ENCODE measurements at places on chromosomes 16 and 17.
A peak's percentile ranks its signal among the peaks of the same experiment; 100 is the strongest.

DNA sequence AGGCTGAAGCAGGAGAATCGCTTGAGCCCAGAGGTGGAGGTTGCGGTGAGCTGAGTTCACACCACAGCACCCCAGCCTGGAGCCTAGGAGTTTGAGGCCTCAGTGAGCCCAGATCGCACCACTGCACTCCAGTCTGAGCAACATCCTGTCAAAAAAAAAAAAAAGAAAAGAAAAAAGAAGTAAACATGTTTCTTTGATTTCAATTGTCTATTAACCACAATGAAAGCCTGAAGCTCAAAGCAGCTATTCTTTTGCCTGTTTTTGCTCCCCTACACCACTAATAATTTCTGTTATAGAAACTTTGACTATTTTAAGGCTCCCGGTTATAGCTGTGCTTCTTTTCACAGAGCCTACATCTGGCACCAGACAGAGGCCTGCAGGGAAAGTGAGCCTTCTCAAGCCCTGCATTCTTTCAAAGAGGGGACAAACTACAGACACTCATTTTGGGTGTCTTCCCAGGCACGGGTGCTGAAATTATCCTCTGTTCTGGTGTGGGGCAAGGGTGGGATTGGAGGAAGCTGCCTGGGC is 14.2 kb upstream of the SLC52A1 start:
- DNase-seq, result no peak

DNA sequence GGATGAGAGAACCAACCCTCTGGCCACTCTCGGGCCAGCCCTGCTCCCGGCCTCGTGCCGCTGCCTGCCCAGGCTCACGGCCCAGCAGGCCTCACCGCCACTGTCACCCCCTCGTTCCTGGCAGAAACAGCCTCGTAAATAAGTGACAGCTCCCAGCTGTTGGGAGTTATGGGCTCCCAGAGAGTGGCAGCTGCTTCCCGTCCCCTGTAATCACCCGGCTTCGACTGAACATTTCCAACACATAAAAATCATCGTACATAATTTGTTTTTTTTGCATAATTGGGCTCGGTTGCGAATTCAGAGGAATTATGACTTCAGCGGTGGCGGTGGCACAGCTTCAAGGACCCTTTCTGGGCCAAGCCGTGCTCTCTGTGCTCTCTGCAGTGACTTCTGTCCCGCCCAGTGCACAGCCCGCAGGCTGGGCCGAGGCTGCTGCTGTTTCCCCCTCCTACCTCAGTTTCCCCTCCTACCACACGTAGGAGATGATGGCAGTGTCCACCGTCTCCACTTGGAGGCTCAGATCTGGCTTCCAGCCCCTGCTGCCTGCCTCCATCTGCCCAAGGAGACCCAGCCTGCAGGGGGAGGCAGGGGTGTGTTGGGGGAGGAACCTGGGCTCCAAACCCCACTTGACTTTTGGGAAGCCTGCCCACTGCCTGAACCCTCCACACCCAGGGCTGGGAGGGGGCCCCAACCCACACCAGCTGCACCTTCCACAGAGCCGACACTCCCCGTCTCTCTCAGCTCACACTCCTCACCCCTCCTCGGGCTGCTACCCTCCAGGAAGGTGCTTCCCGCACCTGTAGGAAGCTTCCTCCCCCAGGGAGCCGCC is 84.9 kb downstream of the RTN4RL1 start:
- no peak for DNase-seq

- no peak for DNase-seq
Observed at GRCh38 chr16:81875461-81875860, 96.4 kb downstream of the PLCG2 start.

- no peak for DNase-seq
Observed at GRCh38 chr17:73647301-73647695, 3.1 kb upstream of the SDK2 start.

DNA sequence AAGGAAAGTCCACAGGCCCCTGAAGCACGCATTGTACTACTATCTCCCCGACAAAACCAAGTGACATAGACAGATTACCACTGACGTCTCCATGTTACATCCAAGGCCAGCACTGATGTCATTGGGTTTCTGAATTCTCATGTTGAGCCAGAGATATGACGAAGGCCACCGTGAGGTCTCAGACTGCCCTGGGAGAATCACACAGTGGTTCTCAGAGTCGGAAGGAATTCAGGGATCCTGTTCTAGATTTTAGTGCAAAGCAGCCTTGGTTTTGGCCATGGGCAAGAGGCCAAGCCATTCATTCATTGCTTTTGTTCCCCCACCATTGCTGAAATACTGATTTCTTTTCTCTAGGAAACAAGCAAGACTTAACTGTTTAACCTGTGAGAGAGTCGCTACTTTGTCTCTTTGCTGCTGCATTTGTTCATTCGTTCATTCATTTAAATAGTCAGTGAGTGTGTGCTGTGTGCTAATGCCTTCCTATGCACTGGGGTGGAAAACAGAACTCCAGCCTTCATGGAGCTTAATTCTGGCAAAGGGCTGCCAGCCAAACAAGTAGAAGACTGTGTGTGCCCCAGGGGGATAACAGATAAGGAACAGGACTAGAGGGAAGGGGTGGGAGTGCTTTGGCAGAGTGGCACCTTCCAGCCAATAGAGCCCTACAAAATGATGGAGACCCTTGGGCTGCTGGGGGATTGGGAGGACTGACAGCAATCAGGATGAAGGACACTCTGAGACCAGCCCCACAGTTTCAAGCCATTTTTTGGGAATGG is 222.3 kb downstream of the MSI2 start:
- DNase-seq, result no peak

DNA sequence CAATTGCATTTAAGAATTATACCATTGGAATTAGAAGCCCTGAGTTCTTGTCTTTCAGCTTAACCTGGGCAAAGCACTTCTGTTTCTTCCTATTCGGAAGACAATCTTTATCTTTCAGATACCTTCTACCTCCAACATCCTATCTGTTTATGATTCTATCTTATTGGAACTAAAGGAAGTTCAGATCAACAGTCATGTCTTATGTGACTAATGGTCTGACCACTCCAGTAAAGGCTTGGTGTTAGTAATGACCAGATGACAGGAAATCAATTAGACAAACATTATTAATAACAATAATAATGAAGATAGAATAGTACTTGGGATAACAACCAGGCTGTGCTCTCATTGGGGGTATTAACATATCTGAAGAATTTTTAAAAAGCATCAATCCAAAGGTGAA is 11.3 kb downstream of the HS3ST3A1 start:
- no peak for DNase-seq

DNA sequence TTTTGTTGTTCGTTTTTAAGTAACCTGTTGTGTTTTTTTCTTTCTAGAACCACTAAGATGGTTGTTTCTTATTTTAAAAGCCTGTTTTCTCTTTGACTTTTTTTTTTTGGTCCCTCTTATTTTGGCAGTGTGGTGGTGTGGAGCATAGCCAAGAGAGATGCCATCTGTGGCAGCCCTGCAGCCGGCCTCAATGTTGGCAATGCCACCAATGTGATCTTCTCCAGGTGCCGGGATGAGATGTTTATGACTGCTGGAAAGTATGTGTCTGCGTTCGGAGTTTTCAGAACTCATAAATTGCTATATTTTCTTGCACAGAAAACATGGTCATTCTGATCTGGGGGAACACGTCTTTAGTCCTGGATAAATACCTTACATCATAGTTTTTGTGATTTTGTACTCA is 17.6 kb downstream of the CFAP52 start:
- DNase-seq, result no peak

DNA sequence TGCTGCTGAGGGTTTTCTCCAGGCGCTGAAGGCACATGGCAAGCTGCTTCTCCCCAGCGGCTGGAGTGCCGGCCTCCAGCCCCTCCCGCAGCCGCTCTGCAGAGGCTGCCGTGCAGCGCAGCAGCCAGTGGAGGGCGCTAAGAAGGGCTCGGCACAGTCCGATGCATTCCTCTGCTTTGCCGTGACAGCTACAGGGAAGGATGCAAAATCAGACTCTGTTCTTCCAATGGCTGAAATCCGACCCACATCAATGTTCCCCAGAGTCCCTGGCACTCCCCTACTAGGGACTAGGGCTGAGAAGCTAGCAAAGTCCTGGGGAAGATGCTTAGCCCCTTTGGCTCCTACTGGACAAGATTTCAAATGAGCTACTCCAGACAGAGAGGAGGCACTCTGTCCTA is 19.0 kb downstream of the MED24 start:
- peak; percentile 64 for DNase-seq

- DNase-seq, result no peak
Observed at GRCh38 chr17:3755335-3756030, 31.8 kb downstream of the HASPIN start.

DNA sequence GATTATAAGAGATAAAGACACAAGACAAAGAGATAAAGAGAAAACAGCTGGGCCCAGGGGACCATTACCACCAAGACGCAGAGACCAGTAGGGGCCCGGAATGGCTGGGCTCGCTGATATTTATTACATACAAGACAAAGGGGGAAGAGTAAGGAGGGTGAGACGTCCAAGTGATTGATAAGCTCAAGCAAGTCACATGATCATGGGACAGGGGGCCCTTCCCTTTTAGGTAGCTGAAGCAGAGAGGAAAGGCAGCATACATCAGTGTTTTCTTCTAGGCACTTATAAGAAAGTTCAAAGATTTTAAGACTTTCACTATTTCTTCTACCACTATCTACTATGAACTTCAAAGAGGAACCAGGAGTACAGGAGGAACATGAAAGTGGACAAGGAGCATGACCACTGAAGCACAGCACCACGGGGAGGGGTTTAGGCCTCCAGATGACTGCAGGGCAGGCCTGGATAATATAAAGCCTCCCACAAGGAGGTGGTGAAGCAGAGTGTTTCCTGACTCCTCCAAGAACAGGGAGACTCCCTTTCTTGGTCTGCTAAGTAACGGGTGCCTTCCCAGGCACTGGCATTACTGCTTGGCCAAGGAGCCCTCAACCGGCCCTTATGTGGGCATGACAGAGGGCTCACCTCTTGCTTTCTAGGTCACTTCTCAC is 63.9 kb upstream of the ARL4D start:
- no peak for DNase-seq

DNA sequence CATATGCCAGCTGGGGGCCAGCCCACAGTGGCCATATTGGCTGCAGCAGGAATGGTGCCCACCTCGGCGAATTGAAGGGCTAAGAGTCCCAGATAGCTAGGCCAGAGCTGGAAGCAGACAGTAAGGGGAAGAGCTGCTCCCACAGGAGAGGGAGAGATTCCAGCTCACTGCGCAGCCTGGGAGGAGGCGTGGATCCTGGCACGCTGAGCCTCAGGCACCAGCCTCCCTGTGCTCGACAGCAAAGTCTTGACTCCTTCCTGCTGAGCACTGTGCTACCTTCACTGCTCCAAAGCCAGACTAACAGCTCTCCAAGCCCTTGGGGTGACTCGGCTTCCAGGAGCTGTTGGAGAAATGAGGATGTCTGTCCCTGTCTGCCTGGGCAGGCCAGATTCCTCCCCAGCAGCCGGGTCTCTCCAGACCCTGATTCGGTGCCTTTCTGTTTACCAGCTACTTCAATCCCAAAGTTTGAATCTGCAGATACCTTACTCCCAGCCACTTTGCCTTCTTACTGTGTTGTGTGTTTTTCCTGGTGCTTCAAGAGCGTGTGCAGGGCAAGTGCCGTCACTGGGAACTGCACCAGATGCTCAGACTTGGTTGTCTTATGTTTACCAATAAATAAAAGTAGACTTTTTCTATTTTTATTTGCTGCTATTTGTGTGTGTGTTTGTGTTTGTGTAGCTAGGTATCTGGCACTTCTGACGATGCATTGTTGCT is 9.1 kb downstream of the CBX2 start:
- DNase-seq, result no peak

DNA sequence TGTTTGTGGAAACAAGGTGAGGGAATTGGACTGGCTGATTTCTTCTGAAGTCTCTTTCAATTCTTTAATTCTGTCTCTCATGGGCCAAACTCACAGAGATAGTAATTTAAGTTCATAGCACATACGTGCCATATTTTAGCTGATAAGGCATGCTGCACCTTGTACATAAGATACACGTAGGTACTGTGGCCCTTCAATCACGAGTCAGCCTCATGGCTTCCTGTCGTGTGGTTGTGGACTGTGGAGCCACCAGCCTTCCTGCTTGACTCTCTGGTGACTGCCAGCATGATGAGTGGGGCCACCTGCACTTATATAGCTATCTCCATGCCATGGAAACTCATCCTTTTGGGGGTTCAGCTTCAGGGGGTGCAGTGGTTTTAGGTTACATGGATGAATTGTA is 25.1 kb downstream of the KSR1 start:
- DNase-seq, result no peak

DNA sequence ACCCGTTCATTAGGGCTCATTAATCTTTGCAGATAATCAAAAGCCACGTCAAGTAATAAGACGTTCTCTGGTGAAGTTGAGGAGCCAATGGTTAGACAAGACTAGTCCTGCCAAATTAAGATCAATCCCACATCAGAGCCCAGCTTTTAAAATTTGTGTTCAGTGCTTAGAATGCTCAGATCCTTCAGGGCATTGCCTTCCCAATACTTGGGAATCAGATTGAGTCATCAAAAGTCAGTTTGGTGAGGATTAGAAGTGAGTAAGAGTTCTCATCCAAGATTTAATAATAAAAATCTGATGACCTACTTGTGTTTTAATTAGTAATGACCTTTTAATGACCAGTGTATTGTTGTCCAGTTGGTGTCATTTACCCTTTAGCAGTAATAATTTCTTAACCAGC is 19.8 kb downstream of the MAP2K4 start:
- DNase-seq, result no peak

DNA sequence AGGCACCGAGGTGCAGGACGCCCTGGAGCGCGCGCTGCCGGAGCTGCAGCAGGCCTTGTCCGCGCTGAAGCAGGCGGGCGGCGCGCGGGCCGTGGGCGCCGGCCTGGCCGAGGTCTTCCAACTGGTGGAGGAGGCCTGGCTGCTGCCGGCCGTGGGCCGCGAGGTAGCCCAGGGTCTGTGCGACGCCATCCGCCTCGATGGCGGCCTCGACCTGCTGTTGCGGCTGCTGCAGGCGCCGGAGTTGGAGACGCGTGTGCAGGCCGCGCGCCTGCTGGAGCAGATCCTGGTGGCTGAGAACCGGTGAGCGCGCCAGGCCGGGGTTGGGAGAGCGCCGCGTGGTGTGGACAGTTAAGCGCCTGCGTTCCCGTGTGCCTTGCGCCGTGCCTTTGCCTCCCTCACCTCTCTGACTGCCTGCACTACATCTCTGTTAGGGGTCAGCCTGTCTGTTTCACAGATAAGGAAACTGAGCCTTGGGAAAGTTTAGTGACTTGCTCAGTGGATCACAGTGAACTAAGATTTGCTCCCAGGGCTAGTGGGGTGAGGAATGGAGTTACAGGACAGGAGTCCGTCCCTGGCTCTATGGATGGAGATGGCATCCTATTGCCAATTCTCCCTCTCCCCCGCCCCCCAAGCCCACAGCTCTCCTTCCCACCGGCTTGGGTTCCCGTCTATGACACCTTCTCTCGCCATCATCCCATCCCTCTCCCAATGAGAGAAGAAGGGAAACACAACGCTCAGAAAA is 880 bp downstream of the SARM1 start:
- DNase-seq, result peak; percentile 31

DNA sequence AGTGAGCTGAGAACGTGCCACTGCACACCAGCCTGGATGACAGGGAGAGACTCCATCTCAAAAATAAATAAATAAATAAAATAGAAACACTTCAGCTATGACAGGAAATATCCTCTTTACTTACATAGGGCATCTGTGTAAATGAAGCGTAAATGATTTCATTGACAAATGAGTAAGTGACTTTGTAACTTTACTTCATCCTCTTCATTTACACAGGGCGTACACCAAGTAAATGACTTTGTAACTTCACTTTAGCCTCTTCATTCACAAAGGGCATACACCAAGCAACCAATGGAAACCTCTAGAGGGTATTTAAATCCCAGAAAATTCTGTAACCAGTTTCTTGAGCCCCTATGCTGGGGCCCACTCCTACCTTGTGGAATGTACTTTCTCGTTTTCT is 16.2 kb upstream of the KLHDC4 start:
- no peak for DNase-seq

All from AG08395 (cell line).